ENCODE measurements at places on chromosomes 7 and 10.

DNA sequence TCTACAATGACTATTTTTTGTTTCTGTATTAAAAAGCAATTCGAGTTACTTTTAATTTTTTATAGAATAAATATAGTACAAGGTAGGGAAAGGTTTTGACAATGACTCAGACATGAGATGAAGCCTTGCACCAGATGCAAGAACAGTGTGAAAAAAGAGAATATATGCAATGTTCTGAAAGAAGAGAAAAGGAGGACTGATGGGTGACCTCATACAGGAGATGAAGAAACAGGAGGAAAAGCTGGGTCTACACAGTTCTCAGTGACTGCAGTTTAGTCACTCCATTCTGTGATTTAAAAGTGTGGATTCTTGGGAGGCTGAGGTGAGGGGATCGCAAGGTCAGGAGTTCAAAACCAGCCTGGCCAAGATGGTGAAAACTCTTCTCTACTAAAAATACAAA is 38.3 kb upstream of the YAE1 start:
- DNase-seq, result no peak

- DNase-seq, result no peak
Observed at GRCh38 chr7:151752816-151753595, 123.9 kb downstream of the PRKAG2 start.

DNA sequence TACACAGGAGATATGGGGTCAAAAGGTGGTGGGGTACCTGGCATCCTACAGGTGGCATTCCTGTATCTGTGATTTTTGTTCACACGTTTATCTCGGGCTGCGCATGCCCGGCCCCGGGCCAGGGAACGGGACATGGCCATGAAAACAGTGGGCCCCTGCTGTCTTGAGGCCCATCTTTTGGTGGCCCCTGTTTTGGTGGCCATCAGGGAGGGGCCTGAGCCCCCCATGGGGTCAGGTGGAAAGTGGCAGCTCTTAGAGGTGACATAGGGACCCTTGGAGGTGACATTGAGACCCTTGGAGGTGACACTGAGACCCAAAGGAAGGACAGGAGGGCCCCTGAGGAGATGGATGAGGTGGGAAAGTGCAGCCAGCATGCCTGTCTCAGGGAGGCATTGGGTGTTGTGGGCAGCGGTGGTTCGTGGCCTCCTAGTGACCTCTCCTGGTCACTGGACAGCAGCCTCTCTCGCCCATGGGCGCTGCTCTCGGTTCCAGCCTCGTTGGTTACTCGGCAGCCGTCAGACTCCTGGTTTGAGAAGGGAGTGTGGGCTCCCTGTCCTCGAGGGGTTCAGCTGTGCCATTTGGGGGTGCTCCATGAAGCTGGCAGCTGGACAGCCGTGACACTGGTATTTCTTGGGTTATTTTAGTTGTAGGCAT is 39.9 kb downstream of the INPP5A start:
- no peak for DNase-seq

GRCh38 chr10:60799971-60800650 is 21.8 kb downstream of the CDK1 start:
- no peak for DNase-seq

DNA sequence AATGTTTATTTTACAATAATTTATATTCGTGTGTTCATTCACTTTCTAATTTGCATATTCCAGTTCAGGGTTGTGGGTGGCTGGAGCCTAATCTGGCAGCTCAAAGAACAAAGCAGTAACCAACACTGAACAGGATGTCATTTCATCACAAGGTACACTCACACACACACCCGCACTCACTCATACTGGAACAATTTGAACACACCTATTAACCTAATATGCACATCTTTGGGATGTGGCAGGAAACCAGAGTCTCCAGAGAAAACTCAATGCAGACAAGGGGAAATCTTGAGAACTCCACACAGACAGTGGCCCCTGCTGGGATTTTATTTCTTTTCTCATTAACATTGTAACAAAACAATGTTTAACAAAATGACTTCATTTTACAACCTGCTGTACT is 97.4 kb downstream of the TWIST1 start:
- no peak for DNase-seq

- no peak for DNase-seq
Observed at GRCh38 chr10:124064676-124065075, 28.7 kb downstream of the CHST15 start.

DNA sequence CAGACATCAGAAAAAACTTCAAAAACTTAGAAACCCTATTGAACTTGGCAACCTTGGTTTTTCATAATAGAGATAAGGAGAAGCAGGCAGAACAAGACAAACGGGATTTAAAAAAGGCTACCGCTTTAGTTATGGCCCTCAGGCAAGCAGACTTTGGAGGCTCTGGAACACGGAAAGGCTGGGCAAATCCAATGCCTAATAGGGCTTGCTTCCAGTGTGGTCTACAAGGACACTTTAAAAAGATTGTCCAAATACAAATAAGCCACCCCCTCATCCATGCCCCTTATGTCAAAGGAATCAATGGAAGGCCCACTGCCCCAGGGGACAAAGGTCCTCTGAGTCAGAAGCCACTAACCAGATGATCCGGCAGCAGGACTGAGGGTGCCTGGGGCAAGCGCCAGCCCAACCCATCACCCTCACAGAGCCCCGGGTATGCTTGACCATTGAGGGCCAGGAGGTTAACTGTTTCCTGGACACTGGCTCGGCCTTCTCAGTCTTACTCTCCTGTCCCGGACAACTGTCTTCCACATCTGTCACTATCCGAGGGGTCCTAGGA is 115.3 kb downstream of the NRCAM start:
- DNase-seq, result no peak

DNA sequence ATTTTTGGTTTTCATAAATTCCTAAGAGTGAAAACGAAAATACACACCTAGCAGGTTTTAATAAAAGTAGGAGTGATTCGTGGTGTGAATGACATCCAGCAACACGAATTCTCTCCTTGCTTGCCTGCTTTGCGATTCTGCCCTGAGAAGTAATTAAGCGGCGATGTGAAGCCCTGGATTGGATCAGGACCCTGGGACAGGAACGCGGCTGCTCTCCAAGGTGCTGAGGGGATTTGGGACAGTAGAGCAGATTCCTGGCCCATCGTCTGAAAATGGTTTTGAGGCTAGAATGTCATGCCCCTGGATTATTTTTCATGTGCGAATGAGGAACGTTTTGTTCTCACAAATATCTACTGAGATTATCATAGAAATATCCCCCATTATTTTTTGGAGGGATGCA is 7.8 kb downstream of the NPS start:
- no peak for DNase-seq

DNA sequence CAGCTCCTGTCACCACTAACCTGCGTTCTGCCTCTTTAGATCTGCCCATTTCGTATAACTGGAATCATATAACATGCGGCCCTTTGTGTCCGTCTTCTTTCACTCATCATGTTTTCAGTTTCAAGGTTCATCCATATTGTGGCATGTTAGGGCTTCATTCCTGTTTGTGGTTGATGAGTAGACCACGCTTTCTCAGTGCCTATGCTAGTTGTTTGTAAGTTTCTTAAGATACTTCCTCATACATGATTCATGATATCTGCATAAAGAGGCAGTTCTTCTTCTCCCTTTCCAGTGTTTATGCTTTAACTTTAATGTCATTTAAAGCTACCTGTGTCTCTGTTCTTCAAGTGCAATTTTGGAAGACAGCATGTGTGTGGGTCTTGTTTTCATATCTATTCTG is 79.5 kb upstream of the FAM20C start:
- DNase-seq, result no peak

DNA sequence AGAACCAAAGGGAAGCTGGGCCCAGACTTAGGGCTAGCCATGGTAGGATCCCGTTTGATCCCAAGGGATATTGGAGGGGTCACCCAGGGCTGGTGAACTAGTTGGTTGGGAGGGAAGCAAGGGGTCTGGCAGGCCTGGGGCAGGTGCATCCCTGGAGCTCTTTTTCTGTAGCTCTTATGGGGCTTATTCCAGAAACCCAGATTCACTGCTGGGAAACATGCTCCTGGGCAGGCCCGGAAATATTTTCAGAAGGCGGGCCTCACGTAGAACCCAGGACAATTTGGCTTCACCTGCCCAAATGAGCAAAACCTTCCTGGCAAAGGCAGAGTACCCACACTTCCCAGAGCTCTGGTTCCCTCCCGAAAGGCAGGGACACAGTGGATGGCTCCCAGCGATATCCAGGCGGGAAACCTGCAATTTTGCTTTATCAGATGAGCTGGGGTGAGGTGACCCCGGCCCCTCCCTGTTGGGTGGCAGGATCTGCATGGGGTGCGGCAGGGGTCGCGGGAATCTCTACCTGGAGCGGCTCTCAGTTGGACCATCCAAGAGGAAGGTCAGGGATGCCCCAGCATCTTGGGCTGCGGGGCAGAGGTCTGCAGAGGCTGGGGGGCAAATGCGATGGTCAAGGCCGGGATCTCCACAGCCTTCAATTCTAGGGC is 533.9 kb downstream of the TCERG1L start:
- DNase-seq, result no peak

DNA sequence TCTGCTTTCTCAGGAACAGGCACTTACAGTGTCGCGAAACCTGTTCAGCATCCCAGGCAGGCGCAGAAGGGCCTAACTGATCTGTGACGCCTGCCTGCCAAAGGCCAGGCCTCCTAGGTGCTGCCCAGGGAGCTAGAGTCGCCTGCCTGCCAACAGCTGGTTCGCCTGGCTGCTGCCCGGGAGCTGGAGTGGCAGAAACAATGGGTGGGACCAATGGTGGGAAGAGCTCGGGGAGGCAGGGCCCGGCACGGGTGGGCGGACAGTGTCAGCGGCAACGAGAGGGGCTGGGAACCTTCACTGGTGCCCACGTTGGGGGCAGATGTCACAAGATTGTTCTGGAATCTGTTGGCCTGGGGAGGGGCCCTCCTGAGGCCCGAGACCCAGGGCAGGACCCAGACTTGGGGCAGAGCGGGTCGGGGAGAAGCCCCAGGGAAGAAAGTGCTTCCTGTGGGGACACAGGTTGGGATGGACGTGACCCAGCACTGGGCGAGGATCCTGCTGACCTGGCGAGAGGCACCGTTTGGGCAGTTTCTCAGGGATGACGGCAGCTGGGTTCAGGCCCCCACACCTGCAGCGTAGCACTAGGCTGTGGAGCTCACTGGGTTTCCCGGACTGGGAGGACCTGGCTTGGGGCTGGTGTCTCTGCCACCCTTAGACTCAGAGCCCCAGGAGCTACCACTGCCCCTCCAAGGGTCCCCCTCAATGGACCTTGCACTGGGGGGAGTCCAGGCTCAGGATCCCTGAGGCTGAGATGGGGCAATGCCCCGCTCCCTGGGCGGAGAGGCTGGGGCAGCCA is 181.8 kb downstream of the ELFN1 start:
- DNase-seq, result no peak

DNA sequence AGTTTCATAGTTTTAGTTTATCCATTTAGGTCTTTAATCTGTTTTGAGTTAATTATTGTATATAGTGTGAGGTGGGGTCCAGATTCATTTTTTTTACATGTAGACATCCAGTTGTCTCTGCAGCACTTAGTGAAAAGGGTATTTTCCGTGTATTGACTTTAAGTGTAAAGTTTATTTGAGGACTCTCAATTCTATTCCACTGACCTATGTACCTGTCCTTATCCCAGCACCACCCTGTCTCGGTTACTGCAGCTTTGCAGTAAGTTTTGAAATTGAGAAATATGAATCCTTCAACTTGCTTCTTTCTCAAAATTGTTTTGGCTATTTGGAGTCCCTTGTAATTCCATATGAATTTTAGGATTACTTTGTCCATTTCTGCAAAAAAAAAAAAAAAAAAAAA is 29.8 kb downstream of the FHIP2A start:
- DNase-seq, result no peak

All from NCI-H146 (cell line).